Eye (tissue), 1 donor: ENCODE measurements at places on chromosomes 16 and 17.

GRCh38 chr17:79809530-79810129 is 12.8 kb upstream of the CBX8 start:
- DNase-seq: peak; percentile 57

GRCh38 chr17:35073183-35073790 is 9.8 kb upstream of the RFFL start:
- DNase-seq: no peak

GRCh38 chr17:4823373-4824089 is 9.6 kb upstream of the MINK1 start:
- DNase-seq: no peak

GRCh38 chr16:66741950-66742808 is 9.2 kb downstream of the DYNC1LI2 start:
- no peak for DNase-seq

DNA sequence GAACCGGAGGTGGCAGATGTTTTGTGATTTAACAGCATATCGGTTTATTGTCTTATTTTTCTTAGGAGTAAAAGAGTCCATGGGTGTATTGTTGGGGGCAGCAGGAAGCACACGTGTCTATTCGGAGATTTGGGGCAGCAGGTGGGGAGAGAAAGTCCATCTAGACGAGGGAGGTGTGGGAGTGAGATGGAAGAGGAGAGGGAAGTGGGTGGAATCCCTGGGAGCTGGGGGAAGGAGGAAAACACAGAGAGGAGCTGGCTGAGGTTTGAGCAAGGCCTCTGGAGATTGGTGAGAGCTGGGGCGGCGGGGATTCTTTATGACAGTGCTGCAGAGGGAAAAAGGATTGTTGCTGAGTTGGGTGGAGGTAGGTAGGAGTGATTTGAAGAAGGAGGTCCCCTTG is 72.1 kb downstream of the PRKCB start:
- no peak for DNase-seq

- DNase-seq: no peak
Observed at GRCh38 chr17:6000426-6000825, 69.8 kb upstream of the WSCD1 start.

DNA sequence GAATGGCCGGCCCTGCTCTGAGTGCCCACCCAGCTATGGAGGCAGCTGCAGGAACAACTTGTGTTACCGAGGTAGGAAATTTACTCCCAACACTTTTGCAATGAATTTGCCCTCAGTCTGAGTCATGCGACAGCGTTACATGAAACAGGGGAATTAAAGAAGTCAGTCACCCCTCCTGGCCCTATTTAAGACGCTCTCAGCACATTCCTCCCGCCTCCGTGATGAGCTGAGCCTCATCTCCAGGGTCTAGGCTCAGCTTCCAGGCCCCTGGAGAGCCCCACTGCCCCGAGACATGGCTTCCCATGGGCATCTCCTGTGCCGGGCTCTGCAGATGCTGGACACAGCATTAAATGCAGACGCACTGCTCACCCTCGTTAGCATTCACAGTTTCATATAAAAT is 35.0 kb downstream of the CRISPLD2 start:
- DNase-seq: no peak

GRCh38 chr16:55189224-55189623 is 134.8 kb upstream of the IRX6 start:
- DNase-seq: peak; percentile 78

- DNase-seq: no peak
Observed at GRCh38 chr16:62213763-62214162, 177.5 kb upstream of the CDH8 start.

DNA sequence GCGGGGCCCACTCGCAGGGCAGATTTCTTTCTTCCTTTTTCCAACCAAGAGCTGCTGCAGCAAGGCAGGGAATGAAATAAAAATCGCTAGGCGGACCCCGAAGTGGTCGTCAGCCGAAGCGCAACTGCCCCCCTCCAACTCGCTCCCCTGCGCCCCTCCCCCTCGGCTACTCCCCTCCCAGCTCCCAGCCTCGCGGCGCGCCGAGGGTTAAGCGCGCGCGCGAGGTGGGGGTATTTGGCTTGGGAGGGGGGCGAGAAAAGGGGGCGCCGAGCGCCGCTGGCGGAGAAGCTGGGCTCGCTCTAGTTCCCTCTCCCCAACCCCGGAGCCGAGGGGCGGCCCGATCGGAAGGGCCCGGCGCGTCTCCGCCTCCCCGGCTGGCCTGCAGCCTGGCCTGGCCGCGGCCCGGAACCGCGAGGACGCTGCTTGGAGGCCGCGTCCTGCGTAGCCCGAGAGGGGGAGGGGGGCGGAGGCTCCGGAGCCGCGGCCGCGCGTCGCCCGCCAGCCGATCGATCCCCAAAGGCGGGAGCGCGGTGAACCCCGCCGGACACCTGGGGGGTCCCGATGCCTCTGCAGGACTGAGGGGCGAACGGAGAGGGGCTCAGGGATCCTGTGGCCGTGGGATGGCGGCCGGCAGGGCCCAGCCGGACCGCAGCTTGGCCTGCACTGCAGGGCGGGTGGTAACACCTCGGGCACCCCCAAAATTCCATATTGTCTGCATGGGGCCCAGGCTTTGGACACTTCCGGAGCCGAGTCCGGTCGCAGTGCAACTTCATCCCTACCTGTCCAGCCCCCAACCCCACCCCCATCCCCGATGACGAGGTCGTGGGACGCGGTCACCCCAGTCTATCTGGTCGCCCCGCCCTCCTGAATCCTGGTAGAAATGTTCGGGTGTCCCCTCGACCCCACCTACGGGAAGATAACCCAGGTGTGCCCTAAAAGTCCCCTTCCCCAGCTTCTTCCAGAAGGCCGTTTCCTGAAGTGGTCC is 4.9 kb upstream of the CBX4 start:
- peak; percentile 86 for DNase-seq

DNA sequence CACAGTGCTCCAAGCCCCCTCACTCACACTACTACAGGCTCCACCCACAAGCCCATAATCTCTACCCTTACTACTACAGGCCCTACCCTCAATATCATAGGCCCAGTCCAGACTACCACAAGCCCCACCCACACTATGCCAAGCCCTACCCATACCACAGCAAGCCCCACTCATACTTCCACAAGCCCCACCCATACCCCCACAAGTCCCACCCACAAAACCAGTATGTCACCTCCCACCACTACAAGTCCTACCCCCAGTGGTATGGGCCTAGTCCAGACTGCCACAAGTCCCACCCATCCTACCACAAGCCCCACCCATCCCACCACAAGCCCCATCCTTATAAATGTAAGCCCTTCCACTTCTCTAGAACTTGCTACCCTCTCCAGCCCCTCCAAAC is 13.8 kb downstream of the RIPOR1 start:
- no peak for DNase-seq

DNA sequence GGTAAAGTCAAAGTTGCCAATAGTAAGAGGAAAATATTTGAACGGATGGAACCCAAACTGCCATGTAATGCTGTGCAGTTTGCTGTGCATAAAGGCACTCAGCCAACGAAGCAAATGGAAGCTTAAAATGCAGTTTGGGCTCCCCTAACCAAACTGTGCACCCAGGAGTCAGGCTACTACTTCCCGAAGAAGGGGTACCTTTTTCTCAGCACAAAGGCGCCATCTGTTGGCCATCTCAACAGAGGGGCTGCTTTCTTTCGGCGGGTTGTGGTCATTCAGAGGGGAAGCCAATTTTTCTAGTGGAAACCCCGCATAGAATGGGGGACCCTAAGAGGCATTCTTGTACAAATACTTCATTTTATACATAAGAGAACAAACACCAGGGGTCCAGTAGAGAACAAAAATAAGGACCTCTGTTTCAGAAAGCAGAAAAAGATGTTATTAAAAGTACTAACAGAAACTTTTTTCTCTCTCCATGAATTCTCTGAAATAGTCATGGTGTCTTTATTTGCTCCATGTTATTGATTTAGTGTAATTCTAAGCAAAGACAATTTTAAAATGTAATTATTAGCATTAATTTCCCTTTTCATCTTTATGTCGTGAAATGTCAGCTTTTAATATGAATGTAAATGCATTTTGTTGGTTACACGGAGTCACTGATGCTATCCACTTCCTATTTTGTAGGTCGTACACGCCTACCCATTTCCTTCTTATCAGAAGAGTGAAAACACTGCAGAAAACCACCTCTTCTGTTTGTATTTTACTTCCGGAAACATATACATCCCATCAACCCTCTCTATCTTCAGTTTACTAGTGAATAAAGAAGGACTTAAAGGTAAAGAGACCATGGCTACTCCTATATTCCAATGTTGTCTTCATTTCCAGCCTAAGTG is 453.3 kb downstream of the KCNJ2 start:
- DNase-seq: peak; percentile 75

DNA sequence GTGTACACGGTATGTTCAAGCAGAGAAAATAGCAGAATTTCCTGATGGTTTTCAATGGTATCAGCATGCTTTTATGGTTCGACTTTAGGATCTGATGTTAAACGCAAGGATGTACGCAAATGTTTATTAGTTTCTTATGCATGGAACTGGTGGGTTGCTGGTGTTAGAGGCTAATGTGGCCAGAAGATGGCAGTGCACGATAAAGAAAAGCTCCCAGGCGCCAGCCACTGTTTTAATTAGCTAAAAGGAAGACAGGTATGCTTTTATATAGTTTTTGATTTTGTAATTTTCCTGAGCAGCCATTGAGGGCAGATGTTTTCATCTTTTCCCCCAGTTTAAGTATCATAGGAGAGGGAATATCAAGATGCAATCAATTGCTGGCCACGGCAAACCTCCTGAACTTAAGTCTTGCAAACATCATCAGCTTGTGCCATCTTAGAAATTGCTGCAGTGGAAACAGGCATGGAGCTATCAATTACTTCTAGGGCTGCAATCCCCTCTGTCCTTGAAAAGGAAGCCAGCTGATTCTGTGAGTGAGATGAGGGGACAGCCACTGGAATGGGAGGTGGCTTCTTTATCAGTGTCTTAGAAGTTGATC is 648.5 kb upstream of the RBFOX1 start:
- DNase-seq: peak; percentile 75

DNA sequence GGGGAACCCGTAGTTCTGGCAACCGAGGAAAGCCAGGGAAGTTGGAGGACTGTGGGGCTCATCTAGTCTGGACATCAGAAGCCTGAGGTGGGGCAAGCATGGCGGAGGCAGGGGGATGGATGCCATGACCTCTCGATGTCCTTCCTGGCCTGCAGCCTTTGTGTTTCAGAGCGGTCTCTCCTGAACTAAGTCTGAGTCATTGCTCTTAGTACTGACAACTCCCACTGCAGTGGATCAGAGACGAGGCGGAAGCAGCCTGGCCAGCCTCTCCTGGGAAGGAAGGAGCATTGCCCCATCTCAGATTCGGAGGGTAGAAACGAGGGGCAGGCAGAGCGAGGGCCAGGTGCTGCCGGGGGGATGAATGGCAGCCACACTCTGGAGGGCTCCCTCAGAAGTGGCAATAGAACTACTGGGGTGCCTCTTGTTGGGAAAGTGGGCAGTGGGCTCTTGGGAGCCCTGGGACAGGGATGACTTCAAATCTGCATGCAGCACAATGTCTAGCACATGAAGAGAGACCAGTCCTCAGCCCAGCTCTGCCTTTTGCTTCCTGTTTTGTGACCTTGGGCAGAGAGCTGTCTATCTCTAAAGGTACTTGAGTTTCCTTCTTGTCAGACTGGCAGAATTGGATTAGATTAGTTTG is 3.6 kb upstream of the STAC2 start:
- no peak for DNase-seq

DNA sequence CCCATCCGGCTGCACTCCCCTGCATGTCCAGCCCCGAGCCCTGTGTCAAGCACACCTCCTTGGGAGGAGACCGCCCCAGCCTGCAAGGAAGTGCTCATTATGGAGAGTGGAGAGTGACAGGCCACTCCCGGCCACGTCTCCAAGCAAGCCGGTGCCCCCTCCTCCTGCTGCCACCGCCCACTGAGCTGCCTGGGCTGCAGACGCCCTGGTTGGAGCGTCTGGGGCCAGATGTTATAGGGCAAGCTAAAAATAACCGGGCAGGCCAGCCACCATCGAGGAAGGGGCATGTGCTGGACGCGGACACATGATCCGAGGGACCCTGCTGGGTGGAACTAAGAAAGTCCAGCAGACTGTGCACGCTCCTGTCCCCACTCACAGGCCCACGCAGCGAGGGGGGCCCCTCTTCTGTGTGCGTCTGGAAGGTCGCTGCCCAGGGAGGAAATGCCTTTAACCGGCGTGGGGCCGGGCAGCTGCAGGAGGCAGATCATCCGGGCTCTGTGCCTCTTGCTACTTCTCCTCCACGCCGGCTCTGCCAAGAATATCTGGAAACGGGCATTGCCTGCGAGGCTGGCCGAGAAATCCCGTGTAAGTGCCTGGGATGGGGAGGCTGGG is at the start of gene WFDC1:
Gene WFDC1, plus strand, starts transcription at position 348 of the 612 bp plus-strand sequence. Its CDS starts 94 bp downstream, at position 442.
- DNase-seq: peak; percentile 60

GRCh38 chr16:28092721-28093384 is 29.3 kb upstream of the GSG1L start:
- peak; percentile 21 for DNase-seq

DNA sequence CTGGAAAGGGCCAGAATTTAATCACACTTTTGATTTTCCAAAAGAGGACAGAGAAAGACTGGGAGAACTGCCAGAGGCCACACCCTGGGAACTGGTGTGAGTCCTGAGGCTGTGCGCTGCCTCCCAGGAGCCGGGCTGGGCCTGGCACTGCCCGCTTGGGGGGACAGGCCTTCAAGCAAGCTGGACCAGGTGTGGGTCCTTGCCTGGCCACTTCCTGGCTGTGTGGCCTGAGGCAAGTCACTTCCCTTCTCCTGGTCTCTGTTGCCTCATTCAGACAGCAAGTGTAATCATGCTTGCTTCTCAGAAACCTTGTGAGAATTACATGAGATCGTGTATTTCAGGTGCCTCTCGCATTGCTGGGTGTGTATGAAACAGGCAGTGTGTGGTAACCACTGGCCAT is 143.0 kb downstream of the SNX29 start:
- peak; percentile 45 for DNase-seq

DNA sequence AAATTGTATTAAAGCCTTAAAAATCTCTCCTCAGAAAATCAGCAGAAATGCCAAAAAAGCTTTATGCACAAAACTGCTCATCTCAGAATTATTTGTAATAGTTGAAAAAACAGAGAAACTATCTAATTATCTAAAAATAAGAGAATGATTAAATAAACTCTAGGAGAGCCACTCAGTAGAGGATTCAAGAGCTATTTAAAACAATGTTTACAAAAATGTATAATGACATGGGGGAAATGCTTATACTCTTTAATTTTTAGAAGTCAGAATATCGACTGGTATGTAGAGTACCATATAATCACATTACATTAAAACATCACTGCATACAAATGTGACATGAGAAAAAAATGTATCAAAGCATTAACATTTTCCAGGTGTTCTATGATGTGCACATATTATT is 11.9 kb downstream of the CLEC19A start:
- DNase-seq: no peak

DNA sequence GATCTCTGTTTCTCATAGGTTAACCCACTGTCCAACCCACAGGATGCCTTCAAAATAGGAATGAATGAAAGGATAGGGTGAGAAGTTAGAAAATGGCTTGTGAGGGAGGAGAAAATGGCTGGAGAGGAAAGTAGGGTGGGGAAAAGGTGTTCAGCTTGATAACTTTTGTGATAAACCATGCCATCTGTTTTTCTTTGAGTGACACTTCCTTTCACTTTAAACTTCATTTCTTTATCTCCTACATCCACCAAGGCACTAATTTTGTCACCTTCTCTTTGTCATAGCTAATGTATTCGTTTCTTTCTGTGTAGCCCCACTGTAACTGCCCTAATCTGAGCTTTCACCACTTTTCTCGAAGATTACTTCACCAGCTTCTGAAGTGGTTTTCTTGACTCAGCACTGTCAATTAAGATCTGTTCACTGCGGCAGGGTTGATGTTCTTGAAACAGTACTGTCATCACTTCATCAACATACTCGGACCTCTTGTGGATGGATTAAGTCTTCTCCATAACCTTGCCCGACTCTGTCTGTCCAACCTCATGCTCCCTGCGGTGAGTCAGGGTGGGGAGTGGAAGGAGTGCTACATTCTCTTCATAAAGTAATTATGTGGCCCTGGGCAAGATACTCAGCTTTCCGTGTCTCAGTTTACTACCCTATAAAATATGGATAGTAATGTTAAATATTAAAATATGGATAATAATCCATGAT is 5.5 kb upstream of the KRT10 start:
- DNase-seq: no peak
